ENCODE measurements at places on chromosomes 16 and 17.

GRCh38 chr16:68417711-68418301, 30.5 kb downstream of the SMPD3 start:
- no peak for DNase-seq

GRCh38 chr16:84826558-84826941, 6.8 kb downstream of the CRISPLD2 start:
- no peak for DNase-seq

- DNase-seq, result no peak
Observed at GRCh38 chr17:60506312-60506711, 19.7 kb downstream of the APPBP2 start.

GRCh38 chr17:80703142-80703478, 158.5 kb downstream of the RPTOR start:
- no peak for DNase-seq

GRCh38 chr17:82095777-82096708, 2.0 kb downstream of the FASN start:
- peak; percentile 49 for DNase-seq

DNA sequence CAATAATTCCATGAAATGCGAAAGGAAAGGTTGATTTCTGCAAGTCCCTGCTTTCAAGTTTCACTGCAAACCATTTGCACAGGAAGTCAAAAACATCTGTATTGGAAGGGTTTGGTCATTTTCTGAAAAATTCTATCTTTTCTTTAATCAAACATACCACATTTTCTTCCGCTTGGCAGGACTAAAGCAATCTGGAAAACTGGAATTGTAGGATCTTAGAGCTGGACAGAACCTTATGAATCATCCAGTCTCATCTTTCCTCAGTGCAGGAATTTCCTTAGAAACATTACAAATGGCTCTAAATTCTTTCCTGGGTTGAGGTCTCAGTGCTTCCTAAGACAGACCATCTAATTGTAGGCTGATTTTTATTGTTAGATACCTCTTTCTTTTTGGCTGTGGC, 111.5 kb upstream of the ELAC2 start:
- DNase-seq, result no peak
